ENCODE measurements at places on chromosomes 13 and 19.

GRCh38 chr13:21015284-21015683 lies 46.1 kb downstream of the LATS2 start:
- DNase-seq = no peak

- DNase-seq = no peak
Observed at GRCh38 chr13:98201984-98202383, 24.9 kb upstream of the RNF113B start.

- no peak for DNase-seq
Observed at GRCh38 chr19:36775768-36776167, 3.2 kb upstream of the ZNF850 start.

GRCh38 chr13:49371943-49372613 lies 71.8 kb downstream of the CAB39L start:
- DNase-seq = no peak

DNA sequence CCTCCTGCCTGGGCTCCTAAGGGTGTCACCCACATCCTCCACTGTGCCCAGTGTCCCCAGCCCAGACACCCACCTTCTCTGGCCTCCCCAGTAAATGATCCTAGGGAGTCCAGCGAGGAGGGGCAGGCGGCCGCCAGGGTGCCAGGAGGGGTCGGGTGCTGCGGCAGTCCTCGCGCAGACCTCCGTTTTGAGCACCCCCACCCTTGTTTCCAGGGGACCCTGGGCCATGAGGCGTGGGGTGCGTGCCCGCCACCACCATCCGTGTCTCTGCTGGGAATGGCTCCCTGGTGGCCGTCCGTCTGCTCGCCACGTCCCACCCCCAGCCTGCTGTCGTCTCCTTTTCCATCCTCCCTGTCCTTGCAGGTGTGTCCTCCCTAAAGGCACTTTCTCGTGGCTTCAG lies 133.0 kb downstream of the KDM4B start:
- DNase-seq = no peak
